ENCODE measurements at places on chromosomes 3 and 15.

GRCh38 chr3:76400141-76400540 lies 614.8 kb upstream of the ZNF717 start:
- peak; percentile 0 for DNase-seq

DNA sequence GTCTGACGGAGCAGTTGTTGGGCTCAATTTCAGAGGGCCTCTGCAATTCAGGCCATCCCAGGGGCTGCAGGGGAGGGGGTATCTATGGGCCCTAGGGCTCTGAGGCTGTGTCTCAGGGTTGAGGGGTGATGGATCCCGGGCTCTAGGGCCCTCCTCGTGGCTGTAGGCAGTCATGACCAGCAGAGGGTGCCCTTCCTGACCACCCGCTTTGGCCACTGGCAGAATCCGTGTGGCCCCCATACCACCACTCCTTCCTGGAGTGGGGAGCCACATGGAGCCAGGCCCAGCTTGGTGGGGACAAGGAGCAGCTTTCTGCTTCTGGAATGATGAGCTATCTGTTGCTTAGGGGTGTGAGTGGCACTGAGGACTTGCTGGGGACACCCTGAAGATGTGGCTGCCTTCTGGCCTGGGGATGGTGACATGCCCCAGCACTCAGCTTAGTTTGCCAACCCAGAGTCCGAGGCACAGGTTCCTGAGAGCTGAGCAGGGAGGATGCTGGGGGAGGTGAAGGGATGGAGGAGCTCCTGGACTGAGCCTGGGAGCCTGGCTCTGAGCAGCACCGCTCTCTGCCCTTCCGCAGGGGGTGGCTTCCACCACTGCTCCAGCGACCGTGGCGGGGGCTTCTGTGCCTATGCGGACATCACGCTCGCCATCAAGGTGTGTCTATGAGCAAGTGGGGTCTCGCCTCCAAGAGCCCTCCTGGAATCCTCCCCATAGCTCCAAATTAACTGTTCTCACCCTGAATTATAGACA lies 20.2 kb downstream of the HDAC11 start:
- no peak for DNase-seq

- DNase-seq: no peak
These were observed 28.7 kb downstream of the CFAP100 start for GRCh38 chr3:126423191-126424038.

GRCh38 chr3:43394041-43394554 lies 107.8 kb downstream of the SNRK start:
- no peak for DNase-seq

- no peak for DNase-seq
These were observed 73.7 kb upstream of the TSPAN3 start for GRCh38 chr15:77144492-77145070.

DNA sequence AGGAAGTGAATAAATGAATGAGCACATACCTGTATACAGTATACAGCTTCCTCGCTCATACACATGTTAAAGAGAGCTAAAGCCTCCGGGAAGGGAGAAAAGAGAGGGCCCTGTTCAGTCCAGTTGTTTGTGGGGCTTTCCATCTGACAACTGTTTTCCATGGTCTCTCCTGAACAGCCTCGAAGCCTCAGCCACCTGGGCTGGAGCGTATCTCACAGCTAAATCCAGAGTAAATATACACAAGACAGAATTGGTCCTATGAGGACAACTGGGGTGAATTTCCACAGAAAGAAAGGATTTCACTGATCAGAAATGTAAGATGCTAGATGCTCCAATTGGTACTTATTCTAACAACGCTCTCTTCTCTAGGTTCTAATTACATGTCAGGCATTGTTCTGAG lies 103.5 kb downstream of the LIPC start:
- no peak for DNase-seq

DNA sequence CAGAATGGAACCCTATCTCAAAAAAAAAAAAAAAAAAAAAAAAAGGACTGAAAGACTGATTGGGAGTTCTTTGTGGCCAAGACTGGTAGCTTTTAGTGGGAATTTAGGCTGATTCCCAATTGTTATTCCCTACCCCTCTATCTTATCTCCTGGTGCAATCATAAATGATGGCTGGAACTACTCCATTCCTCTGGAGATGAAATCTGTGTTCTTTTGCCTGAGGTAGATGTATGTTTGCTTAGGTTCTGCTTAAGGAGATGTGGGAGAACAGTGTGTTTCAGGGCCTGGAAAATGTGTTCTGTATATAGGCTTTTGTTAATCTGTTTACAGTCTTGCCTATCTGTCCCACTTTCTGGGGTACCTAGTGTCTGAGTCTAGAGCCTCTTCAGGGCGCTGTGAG lies 19.5 kb downstream of the UBE2Q2 start:
- DNase-seq: no peak

DNA sequence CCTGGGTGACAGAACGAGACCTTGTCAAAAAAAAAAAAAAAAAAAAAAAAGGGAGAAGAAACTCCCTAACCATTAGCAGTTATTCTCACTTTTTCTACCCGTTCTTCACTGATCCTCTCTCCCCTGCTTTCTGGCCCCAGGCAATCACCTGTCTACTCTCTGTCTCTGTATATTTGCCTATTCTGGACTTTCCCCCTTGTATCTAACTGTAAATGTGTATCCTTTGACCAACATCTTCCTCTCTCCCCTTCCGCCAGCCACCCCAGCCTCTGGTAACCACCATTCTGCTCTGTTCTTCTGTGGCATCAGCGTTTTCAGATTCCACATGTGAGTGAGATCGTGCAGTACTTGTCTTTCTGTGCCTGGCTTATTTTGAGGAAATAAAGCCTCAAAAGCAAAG lies 6.9 kb downstream of the CYFIP1 start:
- no peak for DNase-seq

GRCh38 chr3:136699271-136699828 lies 52.8 kb downstream of the STAG1 start:
- DNase-seq: no peak

GRCh38 chr3:39401983-39402382 lies 4.5 kb upstream of the RPSA start:
- DNase-seq: no peak

- no peak for DNase-seq
These were observed 2.9 kb upstream of the FYTTD1 start for GRCh38 chr3:197746801-197747237.

GRCh38 chr3:133292296-133292695 lies 107.6 kb upstream of the BFSP2 start:
- no peak for DNase-seq

DNA sequence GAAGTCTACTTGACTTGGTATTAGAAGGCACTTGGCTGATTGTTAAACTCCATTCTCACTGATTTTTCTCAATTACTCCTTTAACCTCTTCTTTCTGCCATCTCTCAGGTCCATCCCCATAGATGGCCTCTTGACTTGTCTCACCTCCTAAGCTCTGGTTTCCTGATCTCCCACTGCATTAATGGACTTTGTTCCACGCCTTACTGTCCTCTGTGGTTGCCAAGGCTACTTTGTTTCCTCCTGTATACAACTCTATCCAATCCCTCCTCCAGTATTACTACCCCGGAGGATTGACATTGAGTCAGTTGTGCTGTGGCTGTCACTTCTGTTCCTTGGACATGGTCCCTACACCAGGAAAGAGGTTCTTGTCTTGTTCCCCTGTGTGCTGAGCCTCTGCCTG lies 10.6 kb upstream of the GLCE start:
- DNase-seq: no peak

DNA sequence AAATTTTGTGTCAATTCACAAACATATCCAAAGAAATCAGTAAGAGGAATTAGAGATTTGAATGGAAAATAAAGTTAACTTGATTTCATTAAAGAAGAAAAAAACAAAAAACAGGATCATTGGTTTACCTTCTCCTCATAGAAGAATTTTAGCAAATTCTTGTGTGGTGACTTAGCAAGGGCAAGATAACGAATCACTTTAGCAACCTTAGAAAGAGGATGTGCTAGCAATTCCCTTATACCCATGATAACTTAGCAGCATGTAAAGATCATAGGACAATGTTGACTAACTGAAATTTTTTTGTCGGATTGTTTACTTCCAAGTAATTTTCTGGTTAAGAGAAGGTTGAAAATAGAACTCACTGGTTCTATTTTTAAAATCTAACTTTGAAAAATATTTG lies 609.3 kb downstream of the GBE1 start:
- no peak for DNase-seq

DNA sequence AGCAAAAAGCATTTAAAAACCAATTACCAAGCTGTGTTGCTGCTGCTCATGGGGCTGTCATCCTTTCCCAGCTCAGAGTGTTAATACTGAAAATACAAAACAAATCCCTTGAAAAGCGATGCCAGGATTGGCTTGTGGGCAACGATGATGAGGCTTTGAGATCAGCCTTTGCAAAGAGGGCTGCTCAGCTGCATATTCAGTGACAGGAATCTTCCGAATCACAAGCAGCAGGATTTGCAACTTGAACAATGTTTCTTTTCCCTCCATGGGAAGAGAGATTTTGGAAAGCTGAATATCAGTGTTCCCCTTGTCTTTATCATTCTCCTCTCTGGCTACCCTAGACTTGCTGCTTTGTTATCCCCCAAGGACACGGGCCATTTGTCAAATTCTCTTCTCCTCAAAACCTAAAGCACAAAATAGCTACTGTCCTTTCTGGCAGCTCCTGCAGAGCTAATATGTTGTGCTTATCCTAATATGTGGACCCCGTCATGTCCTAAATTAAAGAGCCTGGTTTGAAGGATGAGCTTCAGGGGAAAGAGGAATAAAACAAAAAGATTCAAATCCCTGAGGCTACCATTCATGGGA lies 375.8 kb downstream of the GAP43 start:
- DNase-seq: no peak

- no peak for DNase-seq
These were observed 20.1 kb upstream of the DMXL2 start for GRCh38 chr15:51642696-51643095.

DNA sequence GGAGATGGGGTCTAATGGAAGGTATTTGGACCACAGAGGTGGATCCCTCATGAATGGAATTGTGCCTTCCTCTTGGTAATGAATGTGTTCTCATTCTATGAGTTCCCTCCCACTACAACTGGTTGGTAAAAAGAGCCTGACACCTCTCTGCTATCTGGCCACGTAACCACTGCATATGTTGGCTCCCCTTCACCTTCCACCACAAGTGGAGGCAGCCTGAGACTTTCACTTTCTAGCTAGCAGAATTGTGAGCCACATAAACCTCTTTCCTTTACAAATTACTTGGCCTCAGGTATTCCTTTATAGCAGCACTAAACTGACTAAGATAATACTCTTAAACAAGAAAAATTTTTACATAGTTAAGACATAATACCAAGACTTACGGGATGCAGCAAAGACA lies 155.3 kb downstream of the NR1I2 start:
- DNase-seq: no peak

- peak; percentile 52 for DNase-seq
These were observed 17.1 kb downstream of the ZBED2 start for GRCh38 chr3:111577798-111578685.

DNA sequence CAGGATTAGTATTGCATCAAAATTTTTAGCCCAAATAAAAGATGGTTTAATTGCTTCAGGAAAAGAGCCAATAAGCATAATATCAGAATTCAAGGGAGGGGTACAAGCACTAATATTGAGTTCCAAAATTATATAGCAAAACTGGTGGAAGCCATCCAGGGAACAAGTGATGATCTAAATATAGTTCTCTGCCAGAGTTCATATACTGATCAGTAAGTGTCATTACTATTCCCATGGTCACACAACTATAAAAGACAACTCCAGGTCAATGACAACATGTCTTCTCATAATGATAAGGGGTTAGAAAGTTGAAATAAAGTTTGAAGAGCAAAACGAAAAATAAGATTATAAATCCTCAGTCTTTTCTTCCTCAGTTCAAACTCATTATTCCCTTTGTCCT lies 57.4 kb downstream of the ZNF280D start:
- no peak for DNase-seq

DNA sequence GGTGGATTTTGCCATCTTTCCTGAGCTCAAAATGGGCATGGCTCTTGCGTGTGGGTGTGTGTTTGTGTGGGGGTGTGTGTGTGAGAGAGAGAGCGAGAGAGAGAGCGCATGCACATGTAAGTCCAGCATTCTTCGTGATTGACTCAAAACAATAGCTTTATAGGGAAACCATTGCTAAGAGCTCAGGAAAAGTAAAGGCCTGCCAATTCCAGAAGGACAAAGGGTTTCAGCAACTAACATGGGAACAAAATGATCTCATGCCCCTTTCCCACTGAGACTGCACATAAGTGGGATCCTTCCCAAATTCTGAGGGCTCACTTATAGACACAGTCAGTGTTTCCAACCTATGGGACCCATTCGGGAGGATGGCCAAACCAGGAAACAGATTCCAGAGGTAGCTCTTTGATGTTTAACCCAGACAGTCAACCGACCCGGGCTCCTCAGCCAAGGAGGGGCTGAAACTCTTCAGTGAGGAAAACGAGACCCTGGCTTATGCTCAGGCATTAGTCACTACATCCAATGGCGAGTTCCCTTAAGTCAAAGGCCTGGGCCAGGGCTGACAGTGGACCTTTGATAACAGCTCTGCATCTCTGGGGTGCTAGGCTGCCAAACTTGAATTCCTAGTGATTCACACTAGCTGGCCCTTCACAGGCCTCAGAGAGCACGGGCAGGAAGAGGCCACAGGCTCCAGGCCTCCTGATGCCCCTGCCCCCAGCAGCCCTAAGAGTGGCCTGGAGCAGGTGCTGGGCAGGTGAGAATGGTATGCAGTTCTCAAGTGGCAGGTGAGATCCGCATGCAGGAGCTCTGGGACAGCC lies 305.0 kb upstream of the C2CD4B start:
- no peak for DNase-seq

DNA sequence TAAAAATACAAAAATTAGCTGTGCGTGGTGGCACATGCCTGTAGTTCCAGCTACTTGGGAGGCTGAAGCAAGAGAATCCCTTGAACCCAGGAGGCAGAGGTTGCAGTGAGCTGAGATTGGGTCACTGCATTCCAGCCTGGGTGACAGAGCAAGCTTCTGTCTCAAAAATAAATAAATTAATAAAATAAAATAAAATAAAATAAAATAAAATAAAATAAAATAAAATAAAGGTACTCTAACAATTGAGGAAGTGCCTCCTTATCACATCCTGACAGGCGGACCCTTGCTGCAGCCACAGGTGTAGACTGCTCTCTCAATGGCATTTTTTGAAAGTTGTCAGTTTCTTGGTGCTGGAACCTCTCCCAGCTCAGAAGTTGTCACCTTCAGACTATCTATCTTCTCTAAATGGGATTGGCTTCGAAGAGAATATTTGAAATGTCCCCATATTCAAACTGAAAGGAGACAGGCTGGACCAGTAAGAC lies 304.1 kb downstream of the RORA start:
- DNase-seq: no peak

GRCh38 chr3:42061025-42061712 lies 30.0 kb upstream of the TRAK1 start:
- no peak for DNase-seq

GRCh38 chr15:68197170-68197492 lies 8.0 kb downstream of the CALML4 start:
- no peak for DNase-seq

DNA sequence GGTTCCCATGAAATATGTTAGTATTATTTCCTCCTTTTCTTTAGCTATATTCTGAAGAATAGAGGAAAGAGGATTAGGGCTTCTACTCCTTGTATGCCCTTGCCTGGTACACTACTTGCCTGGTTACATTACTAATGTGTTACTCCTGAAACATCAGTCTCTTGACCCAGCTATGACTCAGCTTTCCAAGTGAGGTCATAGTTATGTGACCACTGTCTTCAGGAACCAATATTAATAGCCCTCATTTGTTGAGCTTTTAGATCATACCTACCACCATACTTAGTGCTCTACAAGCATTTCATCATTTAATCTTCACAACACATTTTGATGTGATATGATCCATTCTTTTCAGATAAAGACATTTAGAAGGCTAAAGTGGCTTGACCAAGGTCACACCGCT lies 60.3 kb downstream of the CMSS1 start:
- DNase-seq: peak; percentile 85

GRCh38 chr15:93150910-93151881 lies 62.2 kb upstream of the RGMA start:
- no peak for DNase-seq

All from RKO (cell line).